ENCODE measurements at places on chromosomes 2 and 18.

- no peak for DNase-seq
These were observed 22.6 kb upstream of the CYP1B1 start for GRCh38 chr2:38098421-38099098.

DNA sequence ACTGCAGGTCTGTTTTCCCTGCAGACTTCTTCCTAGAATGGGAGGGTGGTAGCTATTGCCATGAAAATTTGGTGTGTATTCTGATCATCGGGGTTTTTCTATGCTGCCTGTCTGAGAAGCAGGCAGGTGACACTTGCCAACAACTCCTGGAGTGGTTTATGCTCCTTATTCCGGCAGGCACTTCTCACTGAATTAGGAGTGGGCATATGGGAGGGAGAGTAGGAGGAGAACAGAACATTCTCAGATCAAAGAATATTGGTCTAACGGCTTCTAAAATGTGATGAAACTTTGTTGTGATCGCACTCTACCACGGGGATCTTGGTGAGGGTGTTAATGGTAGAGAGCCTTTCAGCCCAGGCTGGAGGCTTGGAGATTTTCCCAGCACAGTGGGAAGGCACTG is 480.8 kb downstream of the PLCL1 start:
- no peak for DNase-seq

DNA sequence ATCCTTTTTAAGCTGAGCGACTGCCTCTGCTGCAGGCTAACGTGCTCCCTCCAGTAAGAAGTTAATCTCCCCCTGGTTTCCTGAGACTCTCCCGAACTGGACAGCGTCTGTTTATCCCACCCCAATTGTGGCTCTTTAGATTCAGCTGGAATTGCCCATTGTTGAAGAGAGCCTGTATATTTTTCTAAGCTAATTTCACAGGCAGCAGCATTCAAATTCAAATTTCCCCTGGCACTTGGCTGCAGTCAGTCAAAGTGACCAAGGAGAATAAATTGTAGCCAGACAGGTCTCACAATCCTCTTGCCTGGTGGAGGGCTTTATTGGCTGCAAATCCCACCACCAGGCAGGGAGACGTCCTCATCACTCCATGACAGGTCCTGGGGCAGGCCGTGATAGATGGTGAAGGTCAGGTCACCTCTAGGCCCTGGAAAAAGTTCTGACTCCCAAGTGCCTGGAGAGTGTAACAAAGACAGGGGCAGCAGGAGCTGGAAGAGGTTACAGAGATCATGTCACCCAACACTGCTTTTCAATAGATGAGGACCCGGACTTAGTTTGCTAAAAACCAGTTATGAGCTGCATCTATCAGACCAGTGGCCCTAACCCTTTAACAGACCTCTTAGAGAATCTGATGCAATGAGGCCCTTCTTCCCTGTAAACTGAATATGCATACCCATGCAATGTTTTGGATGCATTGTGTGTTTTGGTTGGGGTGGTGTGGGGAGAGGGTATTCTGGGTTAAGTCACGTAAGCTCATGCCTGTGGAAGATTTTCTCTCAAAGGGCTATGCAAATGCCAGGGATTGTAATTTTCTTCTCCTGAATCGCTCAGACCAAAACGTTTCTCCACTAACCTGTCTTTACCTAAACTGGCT is 32.3 kb upstream of the C18orf32 start:
- no peak for DNase-seq

- DNase-seq: no peak
These were observed 247.3 kb downstream of the RAD51AP2 start for GRCh38 chr2:17270894-17271293.

- DNase-seq: no peak
These were observed 170.5 kb downstream of the TGIF1 start for GRCh38 chr18:3620146-3621119.

DNA sequence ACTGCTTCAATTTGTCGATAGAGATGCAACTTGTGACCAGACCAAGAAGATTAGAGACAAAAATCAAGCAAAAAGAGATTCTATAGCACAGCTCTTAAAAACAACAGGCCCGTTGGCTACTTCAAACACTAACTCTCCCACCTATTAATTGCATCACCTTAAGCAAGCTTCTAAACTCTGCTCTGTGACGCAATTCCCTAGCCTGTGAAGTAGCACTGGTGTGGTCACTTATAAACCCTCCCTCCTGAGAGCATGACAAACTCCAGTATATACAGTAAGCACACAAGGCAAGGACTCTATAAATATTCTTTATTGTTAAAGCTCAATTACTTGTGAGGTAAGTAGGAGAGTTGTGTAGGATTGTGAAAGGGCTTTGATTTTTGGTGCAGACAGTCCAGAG is 72.3 kb downstream of the CMPK2 start:
- DNase-seq: no peak

DNA sequence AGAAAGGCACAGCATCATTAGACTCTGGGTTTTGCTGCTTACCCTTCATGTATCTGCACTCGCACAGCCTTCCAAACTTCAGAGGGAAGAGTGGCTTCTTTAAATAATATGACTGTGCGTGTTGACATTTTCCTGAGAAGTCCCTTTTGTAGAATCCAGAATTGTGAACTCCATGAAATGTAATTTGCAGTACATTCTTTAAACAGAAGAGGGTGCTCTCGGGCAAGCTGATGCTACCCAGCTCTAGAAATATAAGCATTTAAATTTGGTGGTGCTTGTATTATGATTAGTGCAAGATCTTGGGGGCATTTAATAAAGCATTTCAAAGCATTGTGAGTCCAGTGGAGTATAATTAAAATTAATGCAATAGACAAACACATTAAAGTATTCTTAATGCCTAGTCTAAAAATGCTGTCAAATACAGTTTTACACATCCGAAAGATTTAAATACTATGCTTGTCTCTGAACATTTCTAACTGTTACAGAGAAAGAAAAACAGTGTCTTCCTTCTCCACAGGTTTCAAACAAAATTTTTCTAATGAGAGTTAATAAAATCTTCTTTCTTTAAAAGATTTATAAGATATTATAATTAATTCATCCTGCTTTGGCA is 17.3 kb upstream of the GTF2A1L start:
- peak; percentile 71 for DNase-seq

- DNase-seq: peak; percentile 44
These were observed 1.5 kb upstream of the BUB1 start for GRCh38 chr2:110679337-110679707.

GRCh38 chr18:39591649-39592048 is 2026.1 kb upstream of the CELF4 start:
- no peak for DNase-seq

All from KBM-7 (cell line).